ENCODE measurements at places on chromosomes 7 and 10.

- no peak for DNase-seq
Measured at GRCh38 chr7:608954-609353, 89.3 kb upstream of the PDGFA start.

DNA sequence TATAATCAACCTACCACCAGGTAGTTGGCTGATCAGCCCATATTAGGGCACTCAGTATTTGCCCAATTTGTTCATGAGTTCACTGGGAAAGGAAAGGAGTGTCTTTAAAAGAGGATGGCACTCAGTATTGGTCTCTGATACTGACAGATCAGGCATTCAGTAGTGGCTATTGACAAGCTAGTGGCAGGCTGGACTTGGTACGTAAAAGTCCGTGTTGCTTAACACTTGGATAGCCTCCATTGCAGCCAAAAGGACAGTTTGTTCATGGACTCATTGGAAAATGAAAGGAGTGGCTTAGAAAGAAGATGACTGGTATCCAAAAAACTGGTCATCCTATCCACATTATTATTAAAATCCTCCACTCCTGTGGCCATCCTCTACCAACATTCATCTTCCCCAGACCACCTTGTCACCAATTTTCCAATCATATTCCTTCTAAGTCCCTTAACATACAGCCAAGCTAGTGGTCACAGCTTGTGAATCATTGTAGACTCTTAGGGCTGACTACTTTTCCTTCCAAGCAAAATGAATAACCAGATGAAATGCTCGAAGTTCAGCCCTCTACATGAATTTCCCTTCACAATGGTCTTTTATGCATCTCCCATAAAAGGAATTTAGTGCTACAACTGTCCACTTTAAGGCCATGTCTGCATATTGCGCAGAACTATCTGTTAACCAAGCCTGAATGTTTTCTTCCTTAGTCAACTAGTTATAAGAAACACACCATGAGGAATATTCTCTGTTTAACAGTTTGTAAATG is 78.6 kb upstream of the MAGI2 start:
- DNase-seq, result no peak

- DNase-seq, result no peak
Measured at GRCh38 chr10:28367929-28368484, 65.1 kb upstream of the MPP7 start.

DNA sequence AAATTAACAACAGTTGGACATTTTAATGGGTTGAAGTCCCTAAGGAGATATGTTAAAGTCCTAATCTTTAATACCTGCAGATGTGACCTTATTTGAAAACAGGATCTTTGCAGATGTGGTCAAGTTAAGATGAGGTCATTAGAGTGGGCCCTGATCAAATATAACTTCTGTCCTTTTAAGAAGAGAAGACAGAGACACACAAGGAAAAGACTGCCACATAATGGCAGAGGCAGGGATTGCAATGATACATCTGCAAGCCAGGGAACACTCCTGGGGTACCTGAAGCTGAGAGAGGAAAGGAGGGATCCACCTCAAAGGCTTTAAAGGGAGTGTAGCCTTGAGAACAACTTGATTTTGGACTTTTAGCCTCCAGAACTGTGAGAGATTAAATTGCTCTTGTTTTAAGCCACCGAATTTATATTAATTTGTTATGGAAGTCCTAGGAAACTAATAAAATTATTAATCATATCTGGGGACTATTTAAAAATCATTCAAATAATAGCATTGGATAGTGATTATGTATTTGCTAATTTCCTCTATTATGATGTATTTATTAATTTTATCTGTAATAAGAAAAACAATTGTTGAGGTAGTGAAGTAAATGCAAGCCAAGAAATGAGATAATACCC is 700.0 kb upstream of the PCDH15 start:
- DNase-seq, result no peak

GRCh38 chr10:35448687-35449662 is 112.7 kb downstream of the CCNY start:
- peak; percentile 25 for DNase-seq

DNA sequence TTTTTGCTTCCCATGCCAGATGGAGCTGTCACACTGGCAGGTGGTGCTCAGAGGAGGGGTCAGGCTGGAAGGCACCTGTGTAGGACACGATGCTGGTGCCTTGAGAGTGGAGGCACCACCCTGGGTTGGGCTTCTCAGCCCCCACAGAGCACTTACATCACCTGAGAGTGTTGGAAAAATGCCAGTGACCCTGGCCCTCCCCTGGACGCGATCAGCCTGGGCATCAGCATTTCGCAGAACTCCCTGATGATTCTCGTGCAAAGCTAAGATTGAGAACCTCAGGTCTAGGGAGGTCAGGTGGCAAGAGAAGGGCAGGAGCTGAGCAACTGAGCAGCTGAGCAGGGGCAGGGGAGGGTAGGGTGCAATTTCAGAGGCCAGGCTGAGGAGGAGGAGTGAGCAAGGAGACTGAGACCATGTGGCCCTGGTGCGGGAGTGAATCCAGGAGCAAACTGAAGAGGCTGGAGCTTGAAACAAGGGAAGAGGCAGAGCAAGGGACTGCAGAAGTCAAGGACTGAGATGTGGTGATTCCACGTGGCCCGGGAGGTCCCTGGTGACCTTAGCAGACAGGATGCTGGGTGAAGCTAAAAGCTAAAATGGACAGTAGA is 24.7 kb upstream of the GRID1 start:
- DNase-seq, result no peak
